Fibroblast of villous mesenchyme (primary cell): ENCODE measurements at places on chromosomes 3 and 15.

DNA sequence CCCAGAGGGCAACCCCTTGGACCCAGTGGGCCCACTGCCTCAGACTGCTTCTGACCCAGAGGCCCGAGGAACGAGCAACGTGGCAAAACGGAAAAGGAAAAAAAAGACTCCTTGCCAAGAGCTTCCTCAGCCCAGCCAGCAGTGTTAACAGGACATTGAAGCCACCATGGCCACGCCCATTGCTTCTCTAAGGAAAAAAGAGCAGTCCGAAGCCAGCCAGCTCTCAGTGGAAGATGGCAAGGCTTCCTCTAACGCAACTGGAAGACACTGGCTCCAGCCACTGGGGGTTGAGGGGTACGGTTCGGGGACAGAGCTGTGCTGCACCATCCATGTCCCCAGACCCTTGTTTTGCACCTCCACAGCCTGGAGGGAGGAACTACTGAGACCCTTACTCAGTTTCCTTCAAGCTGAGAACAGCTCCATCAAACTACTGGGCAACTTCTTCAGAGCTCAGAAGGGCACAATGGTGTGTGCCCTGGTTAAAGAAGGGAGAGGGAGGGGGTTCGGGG, 10.7 kb downstream of the BMF start:
- peak; percentile 52 for DNase-seq

DNA sequence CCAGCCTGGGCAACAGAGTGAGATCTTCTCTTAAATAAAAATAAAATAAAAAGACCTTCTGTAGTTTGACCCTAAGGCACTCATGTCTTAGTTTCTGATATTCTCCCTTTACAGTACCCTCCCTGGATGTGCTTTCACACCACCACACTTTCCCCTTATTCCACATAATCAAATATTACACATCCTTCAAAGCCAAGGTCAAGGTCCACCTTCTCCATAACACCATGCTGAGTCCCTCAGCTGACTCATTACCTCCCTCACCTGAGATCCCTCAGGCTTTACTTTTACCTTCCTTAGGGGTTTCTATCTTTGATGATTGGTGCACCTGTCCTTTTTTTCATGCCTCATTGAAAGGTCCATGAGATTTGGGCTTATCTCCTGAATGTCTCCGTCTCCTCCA, 25.5 kb upstream of the MNS1 start:
- DNase-seq = no peak

DNA sequence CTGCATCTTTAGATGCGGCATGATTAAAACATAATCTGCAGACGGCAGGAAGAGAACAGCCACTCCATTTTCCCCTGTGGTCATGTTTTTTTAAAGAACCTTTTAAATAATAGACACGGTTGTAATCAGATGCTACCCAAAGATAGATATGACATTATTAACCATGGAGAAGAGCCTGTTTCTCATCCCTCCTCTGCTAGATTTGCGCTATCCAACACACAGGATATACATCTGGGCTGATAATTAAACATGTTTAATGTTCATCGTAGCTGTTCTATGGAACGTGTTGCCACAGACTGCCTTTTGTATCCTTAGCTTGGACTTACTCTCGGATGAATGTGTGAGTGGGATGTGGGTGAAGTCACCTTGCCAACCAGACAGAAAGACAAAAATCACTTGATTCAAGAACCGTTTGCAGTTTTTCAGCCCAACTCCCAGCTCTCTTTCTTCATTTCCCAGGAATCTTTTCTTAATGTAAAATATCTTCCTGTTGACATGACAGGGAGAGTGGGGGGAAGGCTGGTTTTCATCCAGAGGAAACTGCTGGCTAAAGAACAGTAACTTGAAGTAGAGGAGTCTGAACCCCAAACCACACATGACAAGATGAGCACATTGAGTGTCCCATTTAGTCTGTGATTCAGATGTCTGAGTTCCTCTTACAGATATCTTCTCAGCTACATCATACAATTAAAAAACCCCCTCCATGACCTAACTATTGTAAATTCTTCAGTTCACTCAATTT, 118.6 kb upstream of the PRICKLE2 start:
- DNase-seq = peak; percentile 75

DNA sequence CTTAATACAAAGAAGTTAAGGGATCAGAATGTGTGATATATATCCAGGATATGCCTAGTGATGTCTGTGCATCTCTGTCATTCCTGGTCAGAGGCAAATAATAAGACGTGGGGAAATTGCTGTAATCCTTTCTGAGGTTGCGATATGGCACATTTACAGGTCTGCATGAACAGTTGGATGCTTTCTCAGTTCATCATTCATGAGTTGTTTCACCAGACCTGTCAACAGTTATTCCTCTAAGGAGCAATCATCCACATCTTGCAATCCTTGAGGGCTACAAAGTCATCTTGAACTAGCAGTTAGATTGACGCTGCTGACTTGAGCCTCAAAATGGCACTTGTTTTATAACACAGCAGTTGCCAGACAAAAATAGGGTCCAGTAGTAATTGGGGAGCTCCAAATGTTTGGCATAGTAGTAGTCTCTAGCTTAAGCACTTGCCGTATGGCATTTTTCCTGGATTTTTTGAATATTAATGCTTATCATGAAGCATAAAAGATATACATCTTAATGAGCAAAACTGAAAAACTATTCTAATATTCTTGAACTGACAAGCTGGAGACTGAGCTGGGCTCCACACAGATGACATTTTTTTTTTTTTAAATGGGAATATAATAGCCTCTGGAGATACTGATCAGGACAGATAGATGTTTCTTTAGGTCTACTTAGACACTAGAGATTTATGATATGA, 761.7 kb downstream of the VGLL3 start:
- no peak for DNase-seq

GRCh38 chr3:172915911-172916514, 165.5 kb downstream of the ECT2 start:
- no peak for DNase-seq

DNA sequence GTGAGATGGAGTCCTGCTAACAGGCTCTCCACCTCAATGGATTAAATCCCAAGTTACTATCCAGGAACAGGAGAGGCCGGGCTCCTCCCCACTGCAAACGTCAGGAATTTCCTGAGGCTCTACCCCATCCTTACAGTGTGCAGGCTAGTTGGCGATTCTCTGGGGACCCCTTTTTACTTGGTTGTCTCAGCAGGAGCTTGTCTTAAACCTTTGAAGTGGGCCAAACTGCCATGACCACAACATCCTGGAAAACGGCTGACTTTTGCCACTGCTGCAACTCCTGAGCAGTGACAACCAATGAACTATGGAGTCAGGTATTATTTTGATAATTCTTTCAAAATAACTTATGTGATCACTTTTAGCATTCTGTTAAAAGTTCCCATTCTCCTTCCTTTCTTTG, 440.9 kb upstream of the CCDC54 start:
- DNase-seq = no peak

DNA sequence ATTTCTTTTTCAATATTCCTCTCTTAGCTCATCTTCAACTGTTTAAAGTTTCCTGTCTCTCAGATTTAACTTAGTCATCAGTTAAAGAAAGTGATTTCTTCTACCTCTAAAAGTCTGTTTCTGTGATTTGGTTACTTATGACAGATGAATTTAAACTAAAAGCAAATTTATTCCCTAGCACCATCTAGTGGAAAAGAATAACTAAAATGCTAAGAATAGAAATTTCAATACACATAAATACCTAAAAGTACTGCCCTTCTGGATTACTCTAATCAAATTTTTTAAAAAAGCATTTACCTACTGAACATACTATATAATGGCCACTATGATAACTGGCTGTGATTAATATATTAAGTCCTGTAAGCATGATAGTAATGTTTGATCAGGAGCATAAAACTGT, 14.0 kb upstream of the ZCWPW2 start:
- no peak for DNase-seq

DNA sequence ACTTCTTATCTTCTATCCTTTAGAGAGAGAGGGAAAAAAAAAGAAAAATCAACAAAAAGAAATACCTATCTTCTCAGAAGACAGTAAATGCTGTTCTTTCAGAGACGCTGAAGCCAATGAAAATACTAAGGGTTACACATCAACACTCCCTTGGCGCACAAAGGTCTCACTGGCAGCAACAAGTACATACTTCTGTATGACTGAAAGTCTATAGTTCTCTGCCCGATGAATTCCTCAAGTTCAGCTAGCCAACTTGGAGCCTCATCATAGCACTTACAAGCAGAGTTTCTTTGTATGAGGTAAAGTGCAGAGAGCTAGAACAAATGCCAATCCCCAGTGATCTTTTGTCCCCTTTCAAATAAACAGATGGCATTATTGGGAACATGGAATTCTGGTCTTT, 62.7 kb downstream of the CPNE4 start:
- no peak for DNase-seq

GRCh38 chr3:127787071-127787490, 35.2 kb downstream of the MGLL start:
- no peak for DNase-seq

DNA sequence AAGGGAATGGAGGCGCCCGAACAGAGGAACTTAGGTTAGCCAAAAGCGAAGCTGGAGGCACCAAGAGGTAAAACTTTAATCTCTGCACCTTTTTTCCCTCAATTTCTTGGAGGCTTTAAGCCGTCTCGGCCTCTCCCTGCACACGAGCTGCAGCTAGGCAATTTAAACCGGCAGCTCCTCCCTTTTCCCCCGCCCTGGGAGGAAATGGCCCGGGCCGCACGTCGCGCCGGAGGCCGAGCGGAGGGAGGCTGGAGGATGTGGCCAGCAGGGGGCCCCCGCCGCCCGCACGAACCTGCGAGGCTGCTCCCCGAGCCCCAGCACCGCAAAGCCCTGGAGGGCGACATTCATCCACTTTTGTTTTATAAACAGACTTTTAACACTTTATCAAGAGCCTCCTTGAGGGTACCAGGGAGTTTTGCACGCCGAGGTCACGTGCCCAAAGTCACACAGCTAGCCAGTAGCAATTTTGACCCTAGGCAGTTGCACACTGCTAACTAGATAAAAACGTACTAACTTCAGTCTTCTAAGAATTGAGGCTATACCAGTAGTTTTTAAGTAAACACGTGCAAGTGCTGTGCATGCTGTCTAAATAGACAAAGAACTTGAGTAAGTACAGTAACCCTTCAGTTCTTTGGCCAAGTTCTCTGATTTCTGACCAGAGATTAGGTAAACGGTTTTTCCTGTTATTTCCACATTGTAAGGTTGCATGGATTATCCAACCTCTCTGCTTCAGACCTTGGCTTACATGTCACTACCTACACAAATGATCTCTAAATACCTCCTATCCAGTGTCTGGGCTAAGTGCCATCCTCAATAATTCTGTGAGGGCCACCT, 668 bp upstream of the XXYLT1 start:
- peak; percentile 88 for DNase-seq

- DNase-seq = peak; percentile 6
These were observed 90.6 kb upstream of the GADL1 start for GRCh38 chr3:30984855-30985749.

DNA sequence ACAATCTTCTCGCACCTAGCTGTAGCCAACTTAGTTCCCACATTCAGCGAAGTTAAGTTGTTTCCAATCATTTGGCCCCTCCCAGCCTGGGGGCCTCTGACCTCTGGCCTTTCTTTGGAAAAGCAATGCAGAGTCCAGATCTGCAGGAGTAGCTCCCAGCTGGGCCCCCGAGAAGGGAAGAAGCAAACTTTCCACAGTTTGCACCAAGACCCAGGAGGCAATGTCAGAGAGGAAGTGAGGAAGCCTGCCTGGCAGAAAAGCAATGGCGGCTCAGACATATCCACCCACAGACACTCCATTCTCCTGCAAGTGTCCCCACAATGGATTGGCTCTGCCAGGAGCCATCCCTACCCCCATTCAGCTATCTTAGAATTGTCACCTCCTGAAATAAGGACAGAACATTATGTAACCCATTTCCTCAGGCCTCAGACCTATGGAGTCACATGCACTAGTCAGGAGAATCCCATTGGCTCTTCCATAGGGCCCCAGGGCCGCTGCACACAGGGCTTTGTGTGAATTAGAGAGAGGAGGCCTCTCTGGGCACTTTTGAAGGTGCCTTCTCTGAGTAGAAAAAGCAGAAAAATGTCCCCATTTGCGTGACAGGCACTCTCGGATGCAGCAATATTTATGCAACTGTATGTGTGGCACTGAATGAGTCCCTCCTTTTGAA, 3.0 kb upstream of the BUB1B start:
- DNase-seq = no peak

DNA sequence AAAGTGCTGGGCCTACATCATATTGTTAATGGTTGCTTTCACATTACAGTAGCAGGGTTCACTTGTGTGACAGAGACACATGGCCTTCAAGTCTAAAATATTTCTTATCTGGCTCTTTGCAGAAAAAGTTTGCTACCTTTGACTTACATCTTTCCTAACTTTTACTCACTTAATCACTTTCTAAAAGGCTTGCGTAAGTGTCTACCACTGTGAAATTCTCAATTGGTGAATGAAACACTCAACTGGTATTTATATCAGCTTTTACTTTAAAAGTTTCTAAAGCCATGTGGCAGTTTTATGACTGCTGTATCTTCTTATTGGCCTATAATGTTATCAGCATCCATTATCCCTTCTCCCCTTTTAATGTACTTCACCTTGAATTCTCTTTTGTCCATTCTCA, 554.5 kb downstream of the ZIC1 start:
- no peak for DNase-seq

- peak; percentile 33 for DNase-seq
These were observed 49.2 kb upstream of the NMD3 start for GRCh38 chr3:161171639-161172552.

DNA sequence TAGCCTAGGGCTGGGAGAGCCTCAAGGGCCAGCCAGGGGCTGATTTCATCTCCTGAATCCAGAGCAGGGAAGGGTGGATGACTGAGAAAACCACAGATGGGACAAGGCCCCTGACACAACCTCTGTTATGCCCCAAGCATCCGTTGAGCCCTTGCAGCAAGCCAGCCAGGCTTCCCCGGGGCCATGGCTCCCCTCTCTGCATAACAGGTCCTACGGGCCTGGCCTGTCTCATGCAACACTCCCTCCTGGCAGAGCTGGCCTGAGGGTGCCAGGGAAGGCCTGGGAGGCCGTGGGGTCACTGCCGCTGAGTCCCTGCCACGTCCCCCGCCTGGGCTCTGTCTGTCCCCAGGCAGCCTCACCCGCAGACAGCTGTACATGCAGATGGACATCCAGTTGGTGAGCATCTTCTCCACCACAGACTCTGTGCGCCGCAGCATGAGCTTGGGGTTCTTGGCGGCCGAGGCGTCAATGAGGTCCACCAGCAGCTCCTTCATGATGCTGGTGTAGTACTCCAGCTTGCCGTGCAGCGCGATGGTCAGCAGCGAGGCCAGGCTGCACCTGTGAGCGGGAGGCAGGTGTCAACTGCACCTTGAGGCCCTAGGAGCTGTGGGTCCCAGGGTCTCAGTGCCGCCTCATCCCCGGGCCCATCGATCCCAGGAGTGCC, 22.1 kb downstream of the H1-8 start:
- DNase-seq = no peak
